ENCODE measurements at places on chromosomes 1 and 21.

DNA sequence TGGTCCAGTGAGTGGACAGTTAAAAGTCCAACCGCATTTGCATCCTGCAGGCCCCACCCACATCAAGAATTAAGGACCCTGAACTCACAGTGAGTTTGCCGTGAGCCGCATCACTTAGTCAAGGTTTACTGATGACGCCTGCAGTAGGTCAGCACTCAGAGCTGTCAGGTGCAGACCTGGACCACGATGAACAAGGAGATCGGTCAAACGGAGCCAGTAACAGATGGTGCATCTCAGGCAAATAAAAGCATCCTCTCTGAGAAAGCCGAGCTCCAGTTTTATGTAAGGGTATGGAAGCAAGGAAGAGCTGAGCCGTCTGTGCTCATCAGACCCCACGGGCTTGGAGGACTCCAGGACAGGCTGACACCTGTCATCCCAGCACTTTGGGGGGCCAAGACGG, 4.5 kb downstream of the PRDM15 start:
- no peak for DNase-seq

- DNase-seq = no peak
Observed at GRCh38 chr21:17931080-17931479, 111.9 kb upstream of the C21orf91 start.

DNA sequence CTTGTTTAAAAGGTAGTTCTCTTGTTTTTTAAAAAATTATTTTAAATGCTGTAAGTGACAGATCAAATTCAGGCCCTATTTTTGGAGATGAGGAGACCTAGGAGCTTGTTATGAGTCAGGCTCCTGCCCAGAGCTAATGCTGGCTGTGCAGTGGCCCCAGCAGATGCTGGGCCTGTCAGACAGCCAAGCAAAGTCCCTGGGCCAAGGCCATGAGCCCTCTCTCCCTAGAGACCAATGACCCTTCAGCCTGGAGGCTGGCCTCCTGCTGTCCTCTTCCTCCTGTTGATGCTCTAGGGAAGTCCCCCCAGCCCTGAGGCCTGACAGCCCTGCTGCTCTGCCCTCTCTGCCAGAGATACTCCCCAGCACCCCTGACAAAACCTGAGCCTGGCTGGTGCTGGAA, 128.1 kb upstream of the CTTNBP2NL start:
- DNase-seq = no peak

DNA sequence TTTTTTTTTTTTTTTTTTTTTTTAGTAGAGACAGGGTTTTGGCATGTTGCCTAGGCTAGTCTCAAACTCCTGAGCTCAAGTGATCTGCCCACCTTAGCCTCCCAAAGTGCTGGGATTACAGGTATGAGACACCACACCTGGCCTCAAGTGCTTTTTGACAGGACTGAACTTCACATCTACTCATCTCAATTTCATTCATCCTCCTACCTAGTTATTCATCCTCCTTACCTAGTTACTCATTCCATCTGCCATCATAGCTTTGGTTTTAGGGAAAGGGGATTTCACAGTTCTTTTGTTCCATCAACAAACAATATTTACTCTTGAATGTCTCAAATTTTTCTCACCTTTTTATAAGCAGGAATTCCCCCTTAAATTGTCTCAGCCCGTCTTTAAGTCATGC, 38.6 kb upstream of the RALGPS2 start:
- no peak for DNase-seq

- DNase-seq = no peak
Observed at GRCh38 chr1:109902204-109902985, 8.3 kb upstream of the CSF1 start.

- no peak for DNase-seq
Observed at GRCh38 chr1:184072376-184072775, 20.8 kb downstream of the TSEN15 start.

GRCh38 chr21:44618504-44618903, 6.6 kb downstream of the KRTAP10-8 start:
- DNase-seq = no peak

DNA sequence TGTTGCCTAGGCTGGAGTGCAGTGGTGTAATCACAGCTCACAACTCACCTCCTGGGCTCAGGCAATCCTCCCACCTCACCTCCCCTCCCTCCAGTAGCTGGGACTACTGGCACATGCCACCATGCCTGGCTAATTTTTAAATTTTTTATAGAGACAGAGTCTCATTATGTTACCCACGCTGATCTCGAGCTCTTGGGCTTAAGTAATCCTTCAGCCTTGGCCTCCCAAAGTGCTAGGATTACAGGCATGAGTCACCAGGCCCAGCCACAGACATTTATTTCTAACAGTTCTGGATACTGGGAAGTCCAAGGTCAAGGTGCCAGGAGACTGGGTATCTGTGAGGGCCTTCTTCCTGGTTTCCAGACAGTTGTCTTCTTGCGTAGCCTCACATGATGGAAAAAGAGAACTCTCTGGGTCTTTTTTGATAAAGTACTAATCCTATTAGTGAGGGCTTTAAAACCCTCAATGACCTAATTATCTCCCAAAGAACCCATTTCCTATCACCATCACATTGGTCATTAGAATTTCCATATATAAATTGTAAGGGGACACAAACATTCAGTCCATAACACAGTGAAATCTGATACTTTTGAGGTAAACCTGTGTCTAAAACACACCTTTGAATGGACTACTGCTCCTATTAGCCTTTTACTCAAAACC, 67.9 kb downstream of the PHACTR4 start:
- DNase-seq = peak; percentile 37

GRCh38 chr1:111161843-111162487, 21.9 kb downstream of the CEPT1 start:
- DNase-seq = no peak

- no peak for DNase-seq
Observed at GRCh38 chr1:92748138-92748537, 36.8 kb downstream of the EVI5 start.

GRCh38 chr1:170676628-170677027, 12.7 kb downstream of the PRRX1 start:
- no peak for DNase-seq

DNA sequence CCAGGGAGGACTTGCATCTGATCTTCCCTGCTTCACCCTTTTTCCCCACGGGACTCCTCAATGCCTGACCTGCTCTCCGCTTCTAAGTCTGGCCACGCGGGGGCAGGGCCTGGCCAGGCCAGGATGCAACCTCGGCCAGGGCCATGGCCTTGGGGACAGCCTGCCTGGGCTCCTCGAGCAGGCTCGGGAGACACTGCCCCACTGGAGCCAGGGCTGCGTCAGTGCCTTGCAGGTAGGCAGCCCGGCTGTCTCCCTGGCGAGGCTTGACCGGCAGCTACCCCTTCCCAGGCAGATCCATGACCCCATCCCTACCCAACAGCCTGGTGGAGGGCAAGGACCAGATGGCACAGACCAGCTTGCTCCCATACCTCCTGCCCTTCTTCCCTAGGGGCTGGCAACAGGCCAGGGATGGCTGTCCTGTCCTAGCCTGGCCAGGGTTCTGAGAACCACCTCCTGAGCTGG, 2.7 kb upstream of the PRDM16 start:
- DNase-seq = peak; percentile 54

- no peak for DNase-seq
Observed at GRCh38 chr1:2356401-2356800, 35.0 kb downstream of the MORN1 start.

- DNase-seq = no peak
Observed at GRCh38 chr1:233016798-233017197, 66.4 kb downstream of the NTPCR start.

DNA sequence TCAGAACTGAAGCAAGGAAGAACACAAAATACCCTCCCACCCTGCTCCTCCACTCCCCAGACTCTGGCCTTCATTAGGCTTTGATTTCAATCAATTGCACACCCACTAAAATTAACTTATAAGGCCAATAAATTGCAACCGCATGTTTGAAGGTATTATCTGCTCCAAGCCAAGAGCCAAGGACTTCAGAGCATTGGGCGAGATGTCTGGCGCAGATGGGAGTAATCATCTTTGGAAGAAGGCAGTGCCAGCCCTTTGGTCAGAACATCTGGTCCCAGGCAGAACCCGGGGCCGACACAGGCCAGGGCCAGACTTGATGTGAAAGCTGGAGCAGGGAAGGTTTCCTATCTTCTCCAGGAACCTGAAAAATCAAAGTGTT, 60.0 kb downstream of the SLC66A1 start:
- no peak for DNase-seq

DNA sequence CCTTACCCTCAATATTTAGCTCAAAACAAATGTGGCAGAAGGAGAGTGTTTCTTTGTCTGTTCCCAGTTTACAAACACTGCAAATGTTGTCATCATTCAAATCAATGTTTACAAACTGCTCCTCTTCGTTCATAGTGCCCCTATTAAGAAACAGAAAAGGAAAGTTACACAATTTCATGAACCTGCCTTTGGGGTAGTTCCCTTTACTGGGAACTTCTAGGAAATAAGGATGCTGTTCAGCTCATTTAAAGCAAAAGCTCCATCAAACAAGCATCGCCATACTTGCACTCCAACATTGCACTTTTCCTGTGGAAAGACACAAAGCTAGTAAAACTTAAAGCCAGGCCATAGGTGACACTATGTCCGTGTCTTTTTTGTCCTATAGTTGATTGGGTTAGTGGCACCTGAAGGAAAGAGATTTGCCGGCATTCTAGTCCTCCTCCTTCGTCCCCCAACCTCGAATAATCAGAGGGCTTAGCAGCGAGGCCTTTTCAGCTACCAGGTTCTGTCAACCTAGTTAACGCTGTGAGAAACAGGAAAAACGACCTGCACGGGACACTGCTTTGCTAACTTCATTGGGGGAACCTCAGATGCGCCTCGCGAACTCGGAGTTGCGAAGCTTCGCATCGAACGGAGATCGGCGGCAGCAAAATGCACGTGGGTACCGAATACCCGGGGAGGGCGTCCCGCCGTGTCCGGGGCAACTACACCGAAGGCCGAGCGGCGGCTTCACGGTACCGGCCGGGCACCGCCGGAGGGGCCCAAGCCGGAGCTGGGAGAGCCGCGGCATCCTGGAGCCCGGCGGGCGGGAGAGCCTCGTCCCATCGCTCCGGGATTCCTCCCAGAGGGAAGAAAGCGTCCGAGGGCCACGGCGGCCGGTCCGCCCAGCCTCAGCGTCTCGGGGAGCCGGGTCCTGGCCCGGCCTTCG, 706 bp downstream of the C21orf91 start:
- peak; percentile 44 for DNase-seq

DNA sequence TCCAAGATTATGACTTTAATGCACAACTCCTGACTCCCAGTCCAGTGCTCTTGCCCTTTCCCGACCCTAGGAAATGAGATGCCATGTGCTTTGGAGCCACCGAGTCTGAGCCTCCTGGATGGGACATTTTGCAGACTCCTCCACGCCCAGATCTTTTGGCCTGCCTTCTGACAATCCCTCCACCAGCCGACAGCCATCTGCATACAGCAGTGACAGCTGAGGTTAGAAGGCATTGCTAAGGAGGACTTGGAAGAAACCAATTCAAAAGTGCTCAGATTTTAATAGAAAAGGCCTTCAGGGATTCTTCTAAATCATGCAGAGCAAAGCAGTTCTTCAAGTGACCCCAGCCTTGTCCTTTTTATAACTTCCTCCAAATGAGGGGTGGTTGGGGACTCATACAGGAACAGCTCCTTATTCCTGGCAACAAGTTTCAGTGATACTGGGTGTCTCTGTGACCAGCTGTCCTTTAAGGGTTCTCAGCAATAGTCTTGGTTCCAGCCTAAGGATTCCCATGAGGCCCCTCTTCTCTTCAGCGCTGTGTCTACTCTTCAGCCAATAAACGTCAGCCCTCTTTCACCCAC, 369.3 kb downstream of the PBX1 start:
- DNase-seq = no peak

Measured in HAP-1 (cell line).